ENCODE measurements at places on chromosomes 1 and 21. TPM values are rescaled to one million over a fixed set of nuclear protein-coding genes. Genes with fewer than 3 reads are reported as not detected.

The NR5A2 gene
- polyA plus RNA-seq, result 0.53 TPM

The RBM34 gene
- 47.3 TPM for polyA plus RNA-seq

The MATN1 gene
- polyA plus RNA-seq, result 0.14 TPM

The SLAMF9 gene
- polyA plus RNA-seq, result not detected

The GOLPH3L gene
- 22.7 TPM for polyA plus RNA-seq

The C1QTNF12 gene
- 1.4 TPM for polyA plus RNA-seq

The KRTAP13-2 gene
- polyA plus RNA-seq, result not detected

The SPRR1A gene
- 91.9 TPM for polyA plus RNA-seq

The TENT5C gene
- polyA plus RNA-seq, result 0.20 TPM

The KCNJ9 gene
- polyA plus RNA-seq, result 19.0 TPM

The FAM151A gene
- polyA plus RNA-seq, result not detected

The PLXNA2 gene
- 5.7 TPM for polyA plus RNA-seq

The GJC2 gene
- 22.7 TPM for polyA plus RNA-seq

The PCSK9 gene
- not detected for polyA plus RNA-seq

The OR2T2 gene
- not detected for polyA plus RNA-seq

The TMEM234 gene
- 9.2 TPM for polyA plus RNA-seq

The GJA5 gene
- polyA plus RNA-seq, result 2.2 TPM
